ENCODE measurements at places on chromosomes 4 and X. TPM values are rescaled to one million over a fixed set of nuclear protein-coding genes. Genes with fewer than 3 reads are reported as not detected.
A peak's percentile ranks its signal among the peaks of the same experiment; 100 is the strongest.

DNA sequence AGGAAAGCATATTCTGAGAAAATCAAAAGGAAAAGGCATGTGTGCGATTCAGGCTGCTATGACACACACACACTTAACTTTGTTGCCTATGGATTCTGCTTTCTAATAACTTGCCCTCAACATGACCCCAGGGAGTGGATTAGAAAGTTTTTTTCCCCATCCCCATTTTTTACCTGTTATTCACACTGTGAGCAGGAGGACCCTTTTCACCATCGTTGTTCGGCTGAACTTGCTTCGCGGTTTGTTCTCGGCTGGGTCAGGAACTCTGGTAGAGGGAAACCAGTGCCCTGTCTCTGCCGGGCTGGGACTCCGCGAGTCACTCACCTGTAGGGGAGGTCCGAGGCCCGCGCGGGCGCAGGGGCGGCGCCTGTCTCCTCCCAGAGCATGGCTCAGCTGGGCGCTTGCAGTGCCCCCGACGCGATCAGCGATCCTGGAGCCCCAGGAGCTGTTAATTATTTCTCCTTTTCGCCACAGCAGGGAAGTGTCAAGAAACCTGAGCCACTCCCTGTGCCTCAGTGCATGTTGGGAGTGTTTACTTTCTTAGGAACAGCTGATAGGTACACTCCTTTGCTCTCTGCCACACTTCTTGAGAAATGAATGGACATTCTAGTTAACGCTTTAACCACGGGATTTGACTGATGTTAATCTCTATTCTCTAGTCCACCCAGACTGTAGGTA lies at the start of gene RASSF6:
RASSF6 (minus strand) TSS at position 322 of the 678 bp plus-strand sequence. CDS start 8,641 bp downstream, outside the sequence.
- DNase-seq: peak; percentile 19

GRCh38 chrX:69070949-69071650 lies 94.2 kb downstream of the PJA1 start:
- DNase-seq: no peak

GRCh38 chr4:143282211-143282707 lies 54.4 kb upstream of the GAB1 start:
- no peak for DNase-seq

The MAGEB10 gene
- total RNA-seq: not detected

DNA sequence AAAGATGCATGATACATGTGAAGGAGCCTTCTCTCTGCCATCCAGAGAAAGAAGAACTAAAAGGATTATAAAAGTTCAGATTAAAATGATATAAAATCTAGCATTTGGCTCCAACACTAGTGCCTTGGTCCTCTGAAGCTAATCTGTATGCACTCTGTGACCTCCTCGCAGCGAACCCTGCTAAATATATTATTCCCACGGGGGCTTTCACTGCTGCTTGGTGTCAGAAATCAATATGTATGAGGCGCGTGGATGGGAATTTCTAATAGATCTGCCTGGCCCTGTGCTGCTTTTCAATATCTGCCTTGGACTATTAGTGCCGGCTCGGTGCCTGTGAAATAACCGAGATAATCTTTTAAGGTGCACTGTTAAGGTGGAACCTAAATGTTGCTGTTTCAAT lies 69.7 kb downstream of the CXXC4 start:
- DNase-seq: no peak

- no peak for DNase-seq
Measured at GRCh38 chrX:40988100-40988499, 97.1 kb upstream of the USP9X start.

DNA sequence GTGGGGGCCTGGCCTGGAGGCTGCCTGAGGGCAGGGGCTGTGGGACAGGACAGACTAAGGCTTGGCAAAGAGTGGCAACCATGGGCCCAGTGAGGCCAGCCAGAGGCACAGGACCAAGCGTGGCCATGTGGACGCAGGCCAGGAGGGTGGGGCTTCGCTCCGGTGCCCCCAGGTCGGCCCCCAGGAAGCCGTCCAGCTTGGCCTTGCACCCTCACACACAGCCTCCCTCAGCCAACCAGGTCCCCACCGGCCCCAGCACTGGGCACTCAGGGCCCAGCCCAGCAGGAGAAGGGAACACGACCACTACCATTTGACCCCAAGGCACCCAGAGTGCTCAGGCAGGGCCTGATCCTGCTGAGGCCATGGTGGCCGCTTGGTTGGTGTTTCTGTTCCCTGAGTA lies 57.2 kb downstream of the FAM53A start:
- no peak for DNase-seq

All from activated naive CD4-positive, alpha-beta T cell treated with anti-CD3 and anti-CD28 coated beads for 36 hours (primary cell).